ENCODE measurements at places on chromosomes 12 and 14.

DNA sequence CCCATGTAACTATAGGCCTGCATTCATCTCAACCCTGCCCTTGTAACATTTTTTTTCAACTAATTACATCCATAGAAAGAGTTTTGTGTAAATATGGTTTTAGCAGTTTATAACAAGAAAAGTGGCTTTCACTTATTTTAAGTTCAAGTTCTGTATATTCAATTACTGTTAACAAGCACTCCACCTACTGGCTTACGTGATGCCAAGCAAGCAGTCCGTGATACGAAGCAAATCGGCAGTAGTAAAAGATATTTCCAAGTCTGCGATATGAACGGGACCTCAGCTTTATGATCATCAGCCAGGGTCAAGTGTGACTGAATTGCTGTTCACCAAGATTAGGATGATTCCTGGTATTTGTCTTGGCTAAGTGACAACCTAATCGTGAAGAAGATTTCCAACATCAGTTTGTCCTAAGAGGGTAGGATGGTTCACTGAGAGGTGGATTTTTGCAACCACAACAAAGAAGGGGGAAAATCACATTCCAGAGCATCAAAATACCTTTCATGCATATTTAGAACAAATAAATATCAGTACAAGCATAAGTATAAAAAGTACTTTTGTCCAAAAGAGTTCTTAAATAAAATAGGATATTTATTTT lies 456.2 kb downstream of the FOXG1 start:
- no peak for DNase-seq

GRCh38 chr12:129127771-129128170 lies 274.5 kb downstream of the GLT1D1 start:
- no peak for DNase-seq

DNA sequence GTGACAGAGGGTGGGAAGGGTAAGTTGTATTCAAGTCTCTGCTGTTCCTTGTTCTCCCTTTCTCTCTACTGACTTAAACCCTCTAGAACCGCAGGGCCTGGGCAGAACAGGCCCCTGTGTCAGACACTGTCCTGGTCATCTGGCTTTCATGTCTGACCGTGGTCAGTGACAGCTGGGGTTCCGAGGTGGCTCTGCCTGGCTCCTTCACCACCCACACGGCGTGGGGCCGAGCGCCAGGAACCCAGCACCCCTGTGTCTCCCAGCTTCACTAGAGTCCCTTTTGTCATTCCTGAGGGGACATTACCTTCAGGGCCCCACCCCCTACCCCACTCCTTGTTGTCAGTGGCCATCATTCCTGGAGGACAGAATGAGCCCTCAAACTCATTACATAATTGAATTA lies 168.9 kb downstream of the ADGRD1 start:
- no peak for DNase-seq

- DNase-seq: no peak
These were observed 66.3 kb upstream of the BCL11B start for GRCh38 chr14:99338313-99338712.

- DNase-seq: no peak
These were observed 98.0 kb downstream of the CACNA1C start for GRCh38 chr12:2150833-2151232.

GRCh38 chr14:75188520-75189268 lies 12.3 kb upstream of the TMED10 start:
- DNase-seq: no peak

GRCh38 chr14:67583711-67584644 lies 16.1 kb downstream of the PIGH start:
- no peak for DNase-seq

DNA sequence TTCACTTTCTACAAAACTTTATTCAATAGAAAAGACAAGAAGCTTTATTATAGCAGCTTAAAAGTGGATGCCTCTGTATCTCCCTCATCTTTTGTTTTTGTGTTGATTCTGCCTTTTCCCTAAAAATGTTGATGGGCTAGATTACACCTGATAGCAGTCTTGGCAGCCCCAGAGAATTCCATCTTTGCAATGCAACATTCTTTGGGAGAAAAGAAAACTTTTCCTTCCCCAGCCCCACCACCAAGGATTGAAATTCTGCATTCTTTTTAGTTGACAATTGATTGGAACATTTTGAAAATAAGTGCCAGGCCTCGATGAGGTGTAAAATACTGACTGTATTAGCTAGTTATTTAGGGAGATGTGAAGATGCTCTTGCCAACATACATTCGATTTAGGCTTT lies 306.8 kb upstream of the G2E3 start:
- no peak for DNase-seq

DNA sequence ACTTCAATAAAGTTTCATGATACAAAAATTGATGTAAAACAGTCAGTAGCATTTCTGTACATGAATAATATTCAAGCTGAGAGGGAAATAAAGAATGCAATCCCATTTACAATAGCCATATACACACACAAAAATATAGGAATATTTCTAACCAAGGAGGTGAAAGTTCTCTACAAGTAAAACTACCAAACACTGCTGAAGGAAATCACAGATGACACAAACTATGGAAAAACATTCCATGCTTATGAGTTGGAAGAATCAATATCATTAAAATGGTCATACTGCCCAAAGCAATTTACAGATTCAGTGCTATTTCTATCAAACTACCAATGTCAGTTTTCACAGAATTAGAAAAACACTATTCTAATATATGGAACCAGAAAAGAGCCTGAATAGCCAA lies 272.3 kb downstream of the TMTC2 start:
- DNase-seq: no peak

GRCh38 chr12:30106204-30106965 lies 322.6 kb upstream of the TMTC1 start:
- DNase-seq: no peak

DNA sequence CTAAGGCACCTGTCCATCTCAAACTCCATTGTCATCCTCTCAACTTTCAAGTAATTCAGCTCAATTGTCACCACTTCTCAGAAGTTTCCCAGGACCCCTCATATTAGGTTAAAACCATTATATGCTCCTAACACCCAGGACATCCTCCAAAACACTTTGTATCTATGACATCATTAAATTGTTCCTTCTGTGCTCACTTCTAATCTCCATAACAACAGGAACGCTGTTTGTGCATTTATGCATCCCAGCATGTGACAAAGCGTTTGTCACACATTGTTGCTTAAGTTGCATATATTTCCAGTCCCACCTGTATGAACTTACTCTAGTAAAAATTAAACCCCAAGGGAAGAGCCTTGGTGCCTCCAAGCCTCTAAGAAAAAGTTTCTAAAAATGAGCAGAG lies 133.9 kb downstream of the TBX5 start:
- DNase-seq: no peak

DNA sequence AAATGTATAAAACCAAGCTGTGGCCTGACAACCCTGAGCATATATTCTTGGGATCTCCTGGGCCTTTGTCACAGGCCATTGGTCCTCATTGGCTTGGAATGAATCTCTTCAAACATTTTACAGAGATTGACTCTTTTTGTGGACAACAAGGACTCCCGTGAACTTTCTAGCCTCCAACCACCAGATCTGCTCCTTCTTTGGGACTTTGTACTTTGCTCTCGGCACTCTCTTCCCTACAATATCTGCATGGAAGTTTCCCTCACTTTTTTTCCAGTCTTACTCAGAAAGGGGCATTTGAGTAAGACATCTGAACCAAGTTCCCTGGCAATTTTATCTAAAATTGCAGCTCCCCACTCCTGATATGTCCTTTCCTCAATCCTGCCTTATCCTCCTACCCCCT lies 158.8 kb downstream of the PHLDA1 start:
- no peak for DNase-seq

GRCh38 chr12:3295646-3296408 lies 195.2 kb upstream of the PRMT8 start:
- DNase-seq: no peak

- no peak for DNase-seq
These were observed 25.5 kb upstream of the RASSF8 start for GRCh38 chr12:25932971-25933370.

- DNase-seq: no peak
These were observed 362.1 kb downstream of the GALC start for GRCh38 chr14:87630846-87631245.

DNA sequence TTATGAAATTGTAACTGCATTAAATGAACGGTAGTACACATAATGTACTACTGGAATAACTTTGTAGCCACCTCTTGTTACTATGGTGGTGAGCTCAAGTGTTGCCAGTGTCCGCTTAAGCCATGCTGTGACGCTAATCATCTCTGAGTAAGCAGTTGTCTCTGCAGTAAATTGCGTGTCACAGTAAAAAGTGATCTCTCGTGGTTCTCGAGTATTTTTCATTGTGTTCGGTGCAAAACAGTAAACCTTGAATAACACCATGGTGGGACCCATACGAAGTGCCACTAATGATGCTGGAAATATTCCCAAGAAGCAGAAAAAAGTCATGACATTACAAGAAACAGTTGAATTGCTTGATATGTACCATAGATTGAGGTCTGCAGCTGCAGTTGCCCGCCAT lies 524.8 kb downstream of the SOX5 start:
- no peak for DNase-seq

- no peak for DNase-seq
These were observed 21.6 kb downstream of the RASSF8 start for GRCh38 chr12:25980035-25980434.

- no peak for DNase-seq
These were observed 28.9 kb upstream of the NUDT4 start for GRCh38 chr12:93348575-93349435.

DNA sequence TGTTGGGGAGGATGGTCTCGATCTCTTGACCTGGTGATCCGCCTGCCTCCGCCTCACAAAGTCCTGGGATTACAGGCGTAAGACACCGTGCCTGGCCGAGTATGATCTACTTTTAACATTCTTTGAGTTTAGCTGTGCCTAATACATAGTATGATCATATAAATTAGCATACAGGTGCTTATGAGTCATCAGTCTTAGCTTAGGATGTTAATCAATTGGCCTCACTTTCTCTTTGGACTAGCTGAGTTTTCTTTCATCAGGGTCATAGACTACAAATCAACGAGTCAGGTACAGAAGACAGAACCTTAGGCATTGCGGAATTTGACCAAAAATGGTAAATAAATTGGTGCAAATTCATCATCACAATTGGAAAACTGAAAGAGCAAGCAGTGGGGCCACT lies 2.2 kb downstream of the SLC25A21 start:
- no peak for DNase-seq

- no peak for DNase-seq
These were observed 77.0 kb upstream of the FOXN3 start for GRCh38 chr14:89493877-89494634.

DNA sequence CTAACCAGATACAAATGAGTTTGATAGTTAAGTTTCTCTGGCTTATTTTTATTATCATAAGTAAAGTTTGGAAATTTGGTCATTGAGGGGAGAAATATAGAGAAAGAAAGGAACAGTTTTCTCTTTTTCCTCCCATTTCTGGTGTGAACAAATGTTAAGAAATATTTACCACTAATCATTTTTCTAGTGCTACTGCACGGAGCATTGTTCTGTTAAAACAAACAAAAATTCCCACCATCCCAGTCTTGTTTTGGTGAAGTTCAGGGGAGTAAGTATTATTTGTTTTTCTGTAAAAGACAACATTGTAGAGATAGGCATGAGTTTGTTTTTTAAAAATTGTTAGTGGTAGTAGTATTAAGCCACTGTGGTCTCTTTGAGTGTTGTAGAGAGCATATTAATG lies 135.3 kb downstream of the FGD4 start:
- no peak for DNase-seq

DNA sequence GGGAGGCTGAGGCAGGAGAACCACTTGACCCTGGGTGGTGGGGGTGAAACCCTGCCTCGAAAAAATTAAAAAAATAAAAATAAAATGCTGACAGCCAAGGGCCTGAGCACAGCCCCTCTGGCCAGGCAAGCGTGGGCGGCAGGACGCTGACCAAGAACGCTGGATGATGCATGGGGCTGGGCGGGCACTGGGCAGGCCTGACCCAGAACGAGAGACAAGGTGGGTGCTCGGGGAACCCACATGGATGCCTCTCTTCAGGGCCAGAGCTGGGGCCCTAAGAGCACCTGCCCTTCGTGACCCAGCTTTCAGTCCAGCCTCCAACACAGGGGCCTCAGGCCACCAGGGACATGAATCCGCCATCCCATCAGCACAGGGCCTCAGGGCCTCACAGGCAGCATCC lies 11.3 kb downstream of the GALNT9 start:
- DNase-seq: no peak

GRCh38 chr12:64390275-64390851 lies at the start of gene C12orf56:
Gene C12orf56 (minus strand): TSS chr12:64390758. CDS start chr12:64390565, 193 bp downstream.
- DNase-seq: no peak

GRCh38 chr14:96434040-96434439 lies 42.1 kb downstream of the AK7 start:
- DNase-seq: no peak

- no peak for DNase-seq
These were observed 960.3 kb upstream of the TMEM132C start for GRCh38 chr12:127306604-127307215.

- DNase-seq: no peak
These were observed 1158.4 kb upstream of the TMEM132C start for GRCh38 chr12:127108360-127109215.

DNA sequence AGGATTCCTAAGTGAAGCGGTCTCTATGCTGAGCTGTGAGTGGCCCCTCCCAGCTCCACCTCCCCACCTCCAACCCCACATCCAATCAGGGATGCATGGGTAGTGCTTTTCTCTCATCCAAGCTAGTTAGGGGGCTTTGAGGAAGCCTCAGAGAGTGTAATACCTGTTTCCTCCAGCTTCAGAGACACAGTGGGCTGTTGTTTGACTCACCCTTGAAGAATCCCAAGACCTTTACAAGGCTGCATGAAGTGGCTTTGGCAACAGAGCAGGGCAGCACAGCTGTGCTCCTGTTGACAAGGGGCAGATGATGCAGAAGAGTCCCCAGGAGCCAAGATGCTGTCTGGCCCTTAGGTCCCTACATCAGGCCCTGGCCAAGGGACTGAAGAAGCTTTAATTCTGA lies 27.1 kb upstream of the CLMN start:
- DNase-seq: no peak

GRCh38 chr12:56833780-56834179 lies 70.7 kb downstream of the HSD17B6 start:
- no peak for DNase-seq

DNA sequence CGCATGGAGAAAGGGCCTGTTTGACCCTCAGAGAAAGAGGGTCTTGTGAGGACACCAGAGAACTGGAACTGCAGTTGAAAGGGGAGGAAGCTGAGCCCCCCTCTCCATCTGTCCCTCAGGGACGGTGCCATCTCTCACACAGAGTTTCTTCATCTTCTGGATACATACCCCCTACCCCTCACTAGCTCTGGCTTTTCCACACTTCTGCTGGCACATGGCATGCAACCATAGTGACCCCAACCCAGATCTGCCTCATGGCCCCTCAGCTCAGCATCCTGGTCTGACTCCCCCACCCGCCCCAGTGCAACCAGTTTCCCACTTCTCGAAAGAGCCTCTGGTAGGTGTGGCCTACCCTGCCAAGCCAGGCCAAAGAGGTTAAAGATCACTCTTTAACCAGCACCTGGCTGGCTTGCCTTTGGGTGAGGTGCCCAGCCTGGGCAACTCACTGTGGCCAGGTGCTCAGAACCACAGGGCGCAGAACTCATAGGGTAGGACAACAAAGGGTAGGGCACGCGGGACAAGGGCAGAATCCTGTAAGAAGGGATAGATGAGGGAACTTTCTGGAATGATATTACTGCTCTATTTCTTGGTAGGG lies 25.8 kb downstream of the GALNT16 start:
- no peak for DNase-seq

- no peak for DNase-seq
These were observed 309.4 kb downstream of the KCNC2 start for GRCh38 chr12:74900232-74900631.

Measured in stimulated activated CD8-positive, alpha-beta memory T cell treated with anti-CD3 and anti-CD28 coated beads, Interleukin-15, amount 100 ng/mL, for 4 hours (primary cell).